Fibroblast of lung (primary cell): ENCODE measurements at places on chromosomes 1 and 21. TPM values are rescaled to one million over a fixed set of nuclear protein-coding genes. Genes with fewer than 3 reads are reported as not detected.
A peak's percentile ranks its signal among the peaks of the same experiment; 100 is the strongest.

GRCh38 chr21:36502365-36502764 lies 22.4 kb upstream of the CLDN14 start:
- DNase-seq: no peak

Gene BSND
- polyA plus RNA-seq: not detected in 2 replicates

Gene NEK2
- 6.8 and 22.5 TPM in 2 replicates for polyA plus RNA-seq

Gene TNFRSF4
- 0.05 TPM in 1 of 2 replicates, not detected in the other for polyA plus RNA-seq

DNA sequence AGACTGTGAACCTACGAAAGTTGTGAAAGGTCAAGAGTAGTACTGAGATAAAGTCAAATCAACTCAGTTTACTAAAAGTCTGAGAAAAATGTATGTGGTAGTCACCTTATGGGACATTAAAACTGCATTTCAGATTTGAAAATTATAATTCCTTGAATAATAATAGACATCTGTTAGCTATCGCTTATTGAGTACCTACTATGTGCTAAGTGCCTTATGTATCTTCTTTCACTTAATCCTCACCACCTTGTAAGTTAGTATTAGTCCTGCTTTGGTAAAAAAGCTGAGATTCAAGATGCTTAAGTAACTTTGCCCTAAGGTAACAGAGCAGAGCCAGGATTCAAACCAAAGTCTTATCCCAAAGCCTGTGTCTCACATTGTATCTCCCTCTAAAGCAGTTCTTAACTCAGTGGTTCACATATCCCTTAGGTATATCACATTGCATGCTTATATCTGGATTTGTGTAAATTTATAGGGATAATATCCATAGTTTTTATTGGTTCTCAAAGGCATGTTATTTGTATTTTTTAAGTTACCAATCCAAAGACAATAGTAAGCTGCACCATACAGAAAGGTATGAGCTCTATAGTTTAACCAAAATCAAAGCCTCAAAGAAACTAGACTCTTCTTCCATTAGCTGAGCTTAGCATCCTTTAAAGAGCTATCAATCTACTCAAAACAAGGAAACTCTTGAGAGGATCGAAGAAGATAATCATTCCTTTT lies 865 bp downstream of the PIGC start:
- DNase-seq: no peak

DNA sequence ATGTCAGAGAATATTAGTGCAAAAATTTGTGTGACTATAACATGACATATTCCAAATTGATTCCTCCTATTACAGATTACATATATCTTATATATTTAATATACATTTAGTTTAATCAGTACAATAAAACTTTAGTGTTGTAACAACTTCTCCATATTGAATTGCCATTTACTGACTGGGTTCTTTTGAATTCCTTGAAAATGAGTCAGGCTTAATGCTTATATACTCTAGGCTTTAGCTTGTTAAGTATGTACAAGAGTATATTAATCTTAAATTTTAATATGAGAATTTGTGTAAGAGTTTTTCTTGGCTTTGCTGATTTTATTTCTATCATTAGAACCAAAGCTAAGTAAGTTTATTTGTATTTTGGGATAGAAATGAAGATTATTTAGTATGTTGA lies 40.3 kb downstream of the XPR1 start:
- peak; percentile 43 for DNase-seq

Gene LGR6
- 0.02 TPM in 1 of 2 replicates, not detected in the other for polyA plus RNA-seq

GRCh38 chr1:193709607-193710006 lies 523.2 kb upstream of the B3GALT2 start:
- DNase-seq: no peak

Gene SIK1
- polyA plus RNA-seq: 0.53 and 0.58 TPM in 2 replicates
